ENCODE measurements at places on chromosomes 12 and 14.

GRCh38 chr12:92519284-92519683, 183.5 kb upstream of the PLEKHG7 start:
- no peak for DNase-seq

- DNase-seq, result no peak
Observed at GRCh38 chr12:87935216-87935615, 94.0 kb downstream of the C12orf50 start.

- no peak for DNase-seq
Observed at GRCh38 chr14:86613786-86614185, 1083.8 kb downstream of the FLRT2 start.

DNA sequence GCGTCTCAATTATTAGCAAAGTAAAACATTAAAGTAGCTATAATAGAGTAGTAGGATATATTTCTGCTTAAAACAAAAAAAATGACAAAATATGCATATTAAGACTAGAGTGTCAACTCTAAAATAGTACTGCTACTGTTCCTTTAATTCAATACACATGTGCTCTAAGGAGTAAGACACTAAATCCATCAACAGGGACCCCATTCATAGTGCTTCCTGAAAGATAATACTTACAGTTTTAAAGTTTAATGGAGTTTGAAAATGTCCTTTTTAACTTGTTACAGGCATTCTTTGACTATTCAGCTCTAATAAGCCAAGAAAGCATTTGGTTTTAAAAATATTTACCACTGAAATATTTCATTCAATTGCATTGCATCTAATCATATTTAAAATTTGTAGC, 145.2 kb downstream of the ADAMTS20 start:
- DNase-seq, result no peak

GRCh38 chr12:93177208-93178153, 200.2 kb upstream of the NUDT4 start:
- DNase-seq, result no peak

DNA sequence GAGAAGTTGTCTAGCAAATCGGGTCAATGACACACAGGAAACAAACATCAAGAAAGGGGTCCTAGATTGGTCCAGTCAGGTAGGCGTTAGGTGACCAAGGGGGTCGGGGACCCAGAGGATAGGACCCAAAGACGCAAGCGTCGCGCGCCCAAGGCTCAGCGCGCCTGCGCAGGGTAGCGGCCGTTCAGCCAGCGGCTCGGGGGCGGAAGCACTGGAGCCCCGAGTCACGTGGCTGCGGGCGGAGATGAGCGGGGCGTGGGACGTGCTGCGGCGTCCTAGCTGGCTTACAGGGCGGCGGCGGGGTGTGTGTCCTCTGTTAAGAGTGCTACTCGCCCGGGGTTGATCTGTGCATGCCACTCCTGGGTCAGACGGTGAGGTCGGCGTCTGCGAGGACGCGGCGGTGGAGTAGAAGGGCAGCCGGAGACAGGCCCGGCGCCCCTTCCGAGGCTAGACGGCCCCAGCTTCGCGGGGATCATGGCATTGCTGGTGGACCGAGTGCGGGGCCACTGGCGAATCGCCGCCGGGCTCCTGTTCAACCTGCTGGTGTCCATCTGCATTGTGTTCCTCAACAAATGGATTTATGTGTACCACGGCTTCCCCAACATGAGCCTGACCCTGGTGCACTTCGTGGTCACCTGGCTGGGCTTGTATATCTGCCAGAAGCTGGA, at the start of gene SLC35E3:
SLC35E3 (plus strand) TSS at position 273 of the 668 bp plus-strand sequence; CDS start at position 475, 202 bp downstream.
- DNase-seq, result peak; percentile 75

GRCh38 chr12:67269633-67270573, 745 bp downstream of the CAND1 start:
- peak; percentile 4 for DNase-seq

GRCh38 chr12:92732216-92732615, 29.4 kb downstream of the PLEKHG7 start:
- DNase-seq, result no peak

All from stimulated activated CD4-positive, alpha-beta T cell treated with anti-CD3 and anti-CD28 coated beads, Interleukin-1b, Interleukin-23, amount 100 ng/mL, for 1 hour (primary cell).